Endodermal cell (in vitro differentiated cells): ENCODE measurements at places on chromosomes 1 and 21.

DNA sequence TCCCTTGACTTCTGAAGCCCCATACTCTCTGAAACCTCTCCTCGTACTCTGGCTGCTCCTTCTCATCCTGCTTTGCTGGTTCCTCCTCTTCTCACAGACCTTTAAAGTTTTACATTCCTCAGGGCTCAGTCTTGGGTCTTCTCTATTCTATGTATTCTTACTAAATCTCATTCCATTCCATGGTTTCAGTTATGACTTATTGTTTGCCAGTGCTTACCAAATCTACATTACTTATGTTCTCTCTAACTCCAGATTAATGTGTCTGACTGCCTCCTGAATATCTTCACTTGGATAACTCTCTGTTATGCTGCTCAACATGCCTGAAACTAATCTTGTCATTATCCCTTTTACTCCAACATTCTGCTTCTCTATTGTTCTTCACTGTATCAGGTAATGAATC lies 5.4 kb upstream of the SLC35D1 start:
- no peak overlapping the region for H3K27ac ChIP-seq
- H3K27me3 ChIP-seq: no peaks in the 10 kb centered on the region
- no peaks in the 10 kb centered on the region for H3K36me3 ChIP-seq
- no peak overlapping the region for H3K4me3 ChIP-seq

DNA sequence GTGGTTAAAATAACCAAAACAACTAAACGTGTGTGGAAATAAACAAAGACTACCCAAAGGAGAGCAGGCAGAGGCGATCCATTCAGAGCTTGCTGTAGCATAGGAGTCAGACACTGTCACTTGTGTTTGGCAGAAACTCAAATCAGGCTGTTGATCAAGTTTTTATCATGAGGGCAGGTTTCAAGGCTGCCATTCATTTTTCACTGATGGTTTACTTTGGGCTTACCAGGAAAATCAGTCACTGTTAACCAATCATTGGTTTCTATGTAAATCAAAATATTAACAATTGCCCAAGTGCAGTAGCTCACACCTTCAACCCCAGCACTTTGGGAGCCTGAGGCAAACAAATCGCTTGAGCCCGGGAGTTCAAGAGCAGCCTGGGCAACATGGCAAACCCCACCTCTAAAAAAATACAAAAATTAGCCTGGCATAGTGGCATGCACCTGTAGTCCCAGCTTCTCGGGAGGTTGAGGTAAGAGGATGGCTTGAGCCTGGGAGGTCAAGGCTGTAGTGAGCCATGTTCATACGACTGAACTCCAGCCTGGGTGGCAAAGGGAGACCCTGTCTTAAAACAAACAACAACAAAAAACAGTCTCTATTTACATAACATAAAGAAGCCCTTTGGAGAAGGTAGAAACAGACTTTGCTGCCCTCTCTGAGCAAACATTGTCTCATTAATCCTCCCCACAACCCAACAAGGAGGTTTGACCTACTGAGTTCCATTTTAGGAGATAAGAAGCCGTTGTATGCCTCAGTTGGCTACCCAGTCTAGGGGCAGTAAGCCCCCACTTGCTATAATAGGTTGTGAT lies 21.1 kb upstream of the ETS2 start:
- H3K27me3 ChIP-seq: no peaks in the 10 kb centered on the region
- peaks cover 10% of the 10 kb centered on the region for H3K4me1 ChIP-seq
- no peaks in the 10 kb centered on the region for H3K36me3 ChIP-seq

DNA sequence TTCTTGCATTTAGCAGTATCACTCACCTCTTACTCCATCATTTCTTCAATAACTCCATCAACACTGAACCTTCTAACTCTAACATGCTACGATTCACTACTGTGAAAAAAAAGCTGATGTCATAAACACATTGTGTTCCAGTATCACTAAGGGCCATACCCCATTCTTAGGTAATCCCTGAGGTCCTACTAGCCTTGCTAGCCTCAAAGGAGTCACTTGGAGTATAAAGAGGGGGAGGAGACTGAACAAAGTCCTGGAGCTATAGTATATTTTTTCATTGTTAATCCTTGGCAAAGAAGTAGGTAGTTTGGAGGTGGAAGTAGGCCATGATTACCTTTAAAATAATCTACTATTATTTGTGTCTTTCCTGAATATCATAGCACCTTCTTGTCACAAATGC lies at the start of gene SLC44A5:
Gene SLC44A5, minus strand, starts transcription at position 101 of the 400 bp plus-strand sequence. CDS start 69,667 bp downstream, outside the sequence.
- no peaks in the 10 kb centered on the region for H3K36me3 ChIP-seq
- no peak within 1 kb of the TSS for H3K27ac ChIP-seq
- H3K4me1 ChIP-seq: no peaks in the 10 kb centered on the region
- no peak for DNase-seq

DNA sequence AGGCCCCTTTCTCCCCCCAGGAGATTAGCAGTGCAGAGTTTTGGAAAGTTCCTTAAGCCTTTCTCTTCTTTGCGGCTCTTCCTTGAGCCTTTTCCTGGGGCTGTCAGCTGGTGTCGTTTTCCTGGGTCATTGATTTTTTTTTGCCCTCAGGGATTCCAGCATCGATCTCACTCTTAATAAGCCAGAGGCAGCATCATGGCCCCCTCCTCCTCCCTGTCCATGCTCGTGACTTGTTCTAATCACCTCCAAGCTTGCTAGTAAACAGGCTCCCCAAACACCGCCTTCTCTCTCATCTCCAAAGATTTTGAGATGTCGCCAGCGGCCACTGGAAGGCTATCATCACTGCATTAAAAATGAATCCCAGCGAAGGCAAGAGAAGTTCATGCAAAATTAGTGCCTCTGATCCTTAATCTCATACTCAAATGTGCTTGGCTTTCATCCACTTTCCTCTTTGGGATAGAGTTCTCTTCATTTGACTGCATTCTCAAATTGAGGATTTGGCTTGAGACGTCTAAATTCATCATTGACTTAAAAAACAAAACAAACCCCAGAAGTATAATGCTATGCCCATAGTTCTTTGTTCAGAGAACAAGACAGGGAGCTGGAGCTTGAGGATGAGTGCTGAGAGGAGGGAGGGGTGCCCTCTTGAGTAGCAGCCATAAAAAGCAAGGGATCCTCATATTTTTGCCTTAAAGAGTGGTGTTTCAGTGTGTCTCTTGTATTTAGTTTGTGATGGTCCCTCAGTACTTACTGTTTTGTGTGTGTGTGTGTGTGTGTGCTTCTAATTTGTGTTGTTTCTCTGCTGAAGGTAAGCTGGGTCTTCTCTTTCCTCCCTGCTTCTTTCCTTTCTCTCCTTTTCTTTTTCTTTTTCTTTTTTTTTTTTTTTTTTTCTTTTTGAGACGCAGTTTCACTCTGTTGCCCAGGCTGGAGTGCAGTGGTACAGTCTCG lies 3.2 kb downstream of the EVA1C start:
- no peak overlapping the region for H3K4me3 ChIP-seq
- no peaks in the 10 kb centered on the region for H3K36me3 ChIP-seq
- H3K27ac ChIP-seq: no peak overlapping the region
- DNase-seq: no peak

DNA sequence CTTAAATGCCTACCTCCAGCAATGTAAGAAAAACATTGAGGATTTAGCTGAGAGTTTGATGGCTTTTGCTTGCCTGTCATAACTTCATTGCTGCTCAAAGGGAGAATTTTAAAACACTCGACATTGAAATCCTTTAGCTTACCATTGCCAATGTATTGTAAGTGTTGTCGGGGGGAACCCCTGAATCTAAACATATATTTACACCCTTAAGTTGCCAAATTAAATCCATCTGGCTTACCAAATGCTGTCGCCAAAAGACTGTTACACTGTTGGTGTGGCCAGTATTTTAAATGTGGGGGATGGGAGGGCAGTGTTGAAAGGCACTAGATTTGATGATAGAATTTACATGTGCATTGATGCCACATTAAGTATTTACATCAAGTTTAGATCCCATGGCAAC lies 24.9 kb upstream of the C1orf105 start:
- H3K4me3 ChIP-seq: no peak overlapping the region
- no peak for DNase-seq
- H3K4me1 ChIP-seq: no peaks in the 10 kb centered on the region
- H3K27ac ChIP-seq: no peak overlapping the region
- no peaks in the 10 kb centered on the region for H3K36me3 ChIP-seq
- H3K27me3 ChIP-seq: no peaks in the 10 kb centered on the region

DNA sequence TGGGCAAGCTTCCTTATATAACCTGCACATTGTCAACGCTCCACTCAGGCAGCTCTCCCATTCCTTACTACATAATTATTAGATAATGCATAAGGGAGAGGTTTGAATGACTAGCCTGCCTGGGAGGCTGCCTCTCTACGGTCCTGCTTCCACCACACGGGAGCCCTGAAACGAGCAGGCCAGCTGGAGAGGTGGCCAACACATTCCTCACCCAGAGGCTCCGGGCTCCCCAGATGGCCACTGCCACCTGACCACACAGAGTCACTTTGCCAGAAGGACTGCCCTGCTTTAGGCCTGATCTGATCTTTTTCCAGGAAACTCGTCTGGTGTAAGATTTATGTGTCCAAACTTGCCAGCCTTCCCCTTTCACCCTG lies 27.9 kb downstream of the HIVEP3 start:
- no peaks in the 10 kb centered on the region for H3K27me3 ChIP-seq
- no peak overlapping the region for H3K4me3 ChIP-seq
- DNase-seq: no peak

GRCh38 chr1:91527266-91527765 lies 26.7 kb downstream of the CDC7 start:
- no peaks in the 10 kb centered on the region for H3K4me1 ChIP-seq
- DNase-seq: no peak
- H3K36me3 ChIP-seq: peaks cover 14% of the 10 kb centered on the region
- H3K4me3 ChIP-seq: no peak overlapping the region
- no peaks in the 10 kb centered on the region for H3K27me3 ChIP-seq
- no peak overlapping the region for H3K27ac ChIP-seq

- H3K36me3 ChIP-seq: no peaks in the 10 kb centered on the region
- DNase-seq: no peak
- H3K27ac ChIP-seq: peak overlapping the region; percentile 2
- H3K27me3 ChIP-seq: no peaks in the 10 kb centered on the region
- peaks cover 6% of the 10 kb centered on the region for H3K4me1 ChIP-seq
These were observed 353.7 kb upstream of the ESRRG start for GRCh38 chr1:217076902-217077301.

GRCh38 chr1:45713711-45714110 lies 25.7 kb downstream of the TMEM69 start:
- no peak overlapping the region for H3K27ac ChIP-seq
- no peaks in the 10 kb centered on the region for H3K27me3 ChIP-seq
- no peaks in the 10 kb centered on the region for H3K4me1 ChIP-seq

GRCh38 chr1:235105051-235106043 lies 23.3 kb downstream of the TOMM20 start:
- no peaks in the 10 kb centered on the region for H3K4me1 ChIP-seq
- peak; percentile 49 for DNase-seq
- H3K27ac ChIP-seq: no peak overlapping the region
- no peak overlapping the region for H3K4me3 ChIP-seq

DNA sequence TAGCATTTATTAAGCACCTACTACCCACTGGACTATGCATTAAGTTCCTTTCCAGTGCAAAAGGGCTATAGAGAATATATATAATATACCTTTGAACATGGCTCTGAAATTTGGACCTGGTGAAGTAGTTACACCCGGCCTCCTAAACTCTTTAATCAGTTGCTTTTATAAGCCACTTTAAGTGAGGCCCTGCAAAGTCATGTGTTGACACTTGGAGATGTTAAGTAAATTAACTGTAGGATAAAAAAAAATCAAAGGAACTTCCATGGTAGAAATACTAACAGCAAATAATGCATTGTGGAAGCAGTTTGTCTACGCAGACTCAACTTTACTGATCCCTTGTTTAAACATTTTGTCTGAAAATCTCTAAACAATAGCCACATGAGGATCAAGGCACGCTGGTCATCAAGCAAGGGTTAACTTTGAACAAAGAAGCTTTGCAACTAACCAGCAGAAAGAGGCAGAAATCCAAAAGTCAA lies 283.9 kb downstream of the VAV3 start:
- peaks cover 13% of the 10 kb centered on the region for H3K4me1 ChIP-seq
- H3K36me3 ChIP-seq: no peaks in the 10 kb centered on the region
- H3K27me3 ChIP-seq: no peaks in the 10 kb centered on the region
- H3K4me3 ChIP-seq: no peak overlapping the region
- no peak for DNase-seq
- H3K27ac ChIP-seq: no peak overlapping the region

DNA sequence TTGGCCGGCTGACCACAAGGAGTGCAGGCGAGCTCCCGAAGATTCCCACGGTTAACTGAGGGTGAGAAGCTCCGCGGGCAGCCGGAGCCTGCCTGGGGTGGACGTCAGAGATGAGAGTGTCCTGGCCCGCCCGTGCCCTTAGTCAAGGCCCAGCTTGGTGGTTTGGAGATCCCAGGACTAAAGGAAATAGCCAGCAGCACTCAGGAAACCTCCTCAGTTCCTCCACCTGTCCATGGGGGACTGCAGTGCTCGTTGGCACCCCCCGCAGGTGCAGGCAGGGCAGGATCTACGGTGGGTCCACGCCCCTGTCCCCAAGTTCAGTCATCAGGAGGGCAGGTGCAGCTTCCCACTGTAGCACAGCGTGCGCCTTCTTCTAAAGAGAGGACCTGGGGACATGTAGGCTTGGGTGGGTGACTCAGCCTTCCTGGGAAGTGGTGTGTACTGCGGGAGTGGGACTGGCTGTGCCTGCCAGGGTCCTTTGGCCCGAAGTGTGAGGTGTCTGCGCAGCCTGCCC lies 32.5 kb downstream of the SLX9 start:
- H3K27me3 ChIP-seq: no peaks in the 10 kb centered on the region
- no peak overlapping the region for H3K4me3 ChIP-seq

DNA sequence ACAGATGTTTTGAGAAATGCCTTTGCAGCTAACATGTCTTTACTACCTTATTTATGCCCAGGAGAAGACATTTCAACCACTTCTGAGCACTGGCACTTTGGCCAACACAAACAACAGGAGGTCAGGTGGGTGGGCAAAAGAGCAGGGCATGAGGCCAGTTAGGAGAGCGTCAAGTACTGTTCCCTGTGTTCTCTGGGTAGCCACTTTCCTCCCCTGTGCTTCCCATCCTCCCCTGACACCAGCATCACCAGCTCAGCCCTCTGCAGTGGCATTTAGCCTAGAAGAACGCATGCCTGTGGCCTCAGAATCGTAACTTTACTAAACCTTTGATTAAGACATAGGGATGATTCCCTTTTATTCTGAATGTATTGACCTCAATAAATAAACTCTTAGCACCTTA lies 18.3 kb downstream of the BTG2 start:
- H3K4me3 ChIP-seq: no peak overlapping the region
- H3K27me3 ChIP-seq: no peaks in the 10 kb centered on the region
- no peaks in the 10 kb centered on the region for H3K36me3 ChIP-seq
- DNase-seq: no peak
- peaks cover 24% of the 10 kb centered on the region for H3K4me1 ChIP-seq
- H3K27ac ChIP-seq: peak overlapping the region; percentile 99
